ENCODE measurements at places on chromosomes 1 and 21.

DNA sequence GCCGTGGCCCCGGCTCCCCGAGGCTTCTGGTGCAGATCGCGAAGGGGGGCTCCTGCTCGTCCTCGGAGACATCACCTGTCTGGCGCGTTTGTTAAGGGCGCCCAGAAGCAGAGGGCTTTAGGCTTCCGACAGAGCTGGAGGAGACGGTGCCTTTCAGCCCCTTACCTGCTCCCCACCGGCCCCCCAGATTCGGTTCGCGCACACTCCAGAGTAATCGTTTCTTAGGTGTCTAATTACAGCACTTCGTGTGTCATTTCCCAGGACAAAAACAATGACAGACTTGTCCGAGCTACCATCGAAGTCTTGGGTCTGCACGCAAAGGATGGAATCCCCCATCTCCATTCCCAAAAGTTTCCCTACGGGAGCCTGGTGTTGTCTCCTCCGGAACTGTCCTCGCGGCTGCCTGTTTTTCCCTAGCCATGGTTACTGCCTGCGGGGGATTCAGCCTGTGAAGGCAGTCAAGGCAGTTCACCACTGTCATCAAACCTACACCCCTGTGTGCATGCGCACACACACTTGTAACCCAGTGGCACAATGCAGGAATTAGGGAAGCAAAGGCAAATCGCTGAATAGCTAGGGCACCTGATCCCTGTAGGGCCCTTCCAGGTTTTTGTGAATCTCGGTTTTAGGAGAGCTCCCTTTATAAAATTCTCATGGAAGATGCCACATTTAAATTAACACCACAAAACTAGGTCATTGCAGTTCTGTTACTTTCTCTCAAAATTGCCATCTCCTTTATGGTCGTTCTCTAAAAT is 738 bp upstream of the CDC42BPA start:
- no peak for DNase-seq

GRCh38 chr21:28523367-28523766 is 469.3 kb downstream of the LTN1 start:
- no peak for DNase-seq

GRCh38 chr1:94898491-94899385 is 28.2 kb downstream of the CNN3 start:
- DNase-seq, result no peak

- no peak for DNase-seq
These were observed 11.1 kb downstream of the ATF6 start for GRCh38 chr1:161777261-161777660.

- no peak for DNase-seq
These were observed 4.8 kb upstream of the SARS1 start for GRCh38 chr1:109208836-109209463.

Data from naive B cell (primary cell).